ENCODE measurements at places on chromosomes 5 and 9.

GRCh38 chr9:115202960-115203751, 85.2 kb upstream of the TNC start:
- no peak for DNase-seq

- no peak for DNase-seq
These were observed 258.9 kb upstream of the IRX2 start for GRCh38 chr5:3010301-3010952.

- no peak for DNase-seq
These were observed 140.1 kb downstream of the ST8SIA4 start for GRCh38 chr5:100762995-100763394.

- DNase-seq = no peak
These were observed 2.5 kb upstream of the TENT4A start for GRCh38 chr5:6710551-6711318.

GRCh38 chr9:15641291-15641690, 88.4 kb downstream of the CCDC171 start:
- DNase-seq = no peak

DNA sequence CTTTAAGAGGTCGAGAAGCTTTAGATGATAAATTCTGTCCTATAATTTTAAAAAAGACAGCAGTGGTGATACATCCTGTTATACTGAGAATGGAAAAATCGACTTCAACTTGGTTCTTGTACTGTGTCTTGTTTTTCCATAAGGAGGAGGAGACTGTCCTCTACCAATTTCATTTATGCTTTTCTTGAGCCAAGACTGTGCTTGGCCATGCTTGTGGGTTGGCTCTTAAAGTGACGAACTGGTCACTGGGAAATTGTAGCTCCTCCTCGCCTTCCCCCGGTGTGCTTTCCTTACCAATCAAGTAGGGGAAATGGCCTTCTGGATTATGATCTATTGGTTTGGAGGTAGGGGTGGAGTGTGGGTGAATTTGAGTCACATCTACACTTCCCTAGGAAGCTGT, 67.1 kb upstream of the HSPB3 start:
- DNase-seq = no peak

GRCh38 chr9:135902655-135903357, 4.5 kb downstream of the CAMSAP1 start:
- no peak for DNase-seq

- no peak for DNase-seq
These were observed 166.3 kb downstream of the YIPF5 start for GRCh38 chr5:144004146-144004545.
